ENCODE measurements at places on chromosomes 1 and 21. TPM values are rescaled to one million over a fixed set of nuclear protein-coding genes. Genes with fewer than 3 reads are reported as not detected.

The HES5 gene
- not detected for total RNA-seq

The SZRD1 gene
- 189 TPM for total RNA-seq

The FCRLB gene
- total RNA-seq = 0.20 TPM

The TAF1A gene
- total RNA-seq = 12.4 TPM

The MLLT11 gene
- total RNA-seq = 3.7 TPM

The LINGO4 gene
- 0.10 TPM for total RNA-seq

The NME7 gene
- total RNA-seq = 21.5 TPM

The C1orf122 gene
- 19.9 TPM for total RNA-seq

The BARHL2 gene
- not detected for total RNA-seq

The SH3BGR gene
- 1.2 TPM for total RNA-seq

The LRRC3 gene
- total RNA-seq = 2.9 TPM

The FBLIM1 gene
- not detected for total RNA-seq

The PTCH2 gene
- total RNA-seq = 0.98 TPM
